NCI-H1694 treated with DMSO at 0.1 percent for 48 hours (cell line): ENCODE measurements at places on chromosomes 6 and 20.

GRCh38 chr6:155717374-155717773 is 261.7 kb upstream of the NOX3 start:
- no peak for DNase-seq

GRCh38 chr6:24522228-24523176 is 27.7 kb downstream of the ALDH5A1 start:
- DNase-seq: peak; percentile 27

DNA sequence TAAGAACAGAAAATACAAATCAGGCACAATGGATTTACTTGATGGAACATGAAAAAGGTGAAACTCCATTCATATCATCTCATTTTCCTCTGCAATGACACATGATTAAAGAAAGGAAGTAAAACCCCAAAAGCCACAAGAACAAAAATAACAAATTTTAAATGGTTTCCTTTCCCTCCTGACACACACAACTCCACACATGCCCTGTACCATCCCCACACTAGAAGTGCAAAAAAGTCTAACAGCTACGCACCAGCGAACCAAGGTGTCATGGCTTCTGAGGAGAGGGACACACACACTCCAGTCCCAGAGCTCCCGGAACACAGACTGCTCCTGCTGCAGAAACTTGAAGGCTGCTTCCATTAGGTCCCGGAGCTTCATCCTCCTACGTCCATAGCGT is 25.3 kb downstream of the MDN1 start:
- no peak for DNase-seq

DNA sequence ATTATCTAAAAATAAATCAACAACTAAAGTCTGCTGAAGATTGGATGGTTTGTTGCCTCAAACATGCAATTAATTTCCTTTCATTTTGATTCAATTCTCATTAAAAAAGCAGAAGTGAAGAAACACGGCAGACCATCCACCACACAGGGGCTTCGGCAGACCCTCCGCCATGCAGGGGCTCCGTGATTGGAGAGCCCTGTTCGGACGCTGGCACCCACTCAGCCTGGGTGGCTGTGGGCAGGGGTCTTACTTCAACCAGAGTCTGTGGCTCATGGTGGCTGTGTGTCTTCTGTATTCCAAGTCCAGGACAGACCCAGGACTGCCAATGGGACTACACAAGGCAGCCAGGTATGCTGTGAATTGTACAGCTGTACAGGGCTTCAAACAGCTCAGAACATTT is 86.9 kb upstream of the FRMD1 start:
- no peak for DNase-seq

DNA sequence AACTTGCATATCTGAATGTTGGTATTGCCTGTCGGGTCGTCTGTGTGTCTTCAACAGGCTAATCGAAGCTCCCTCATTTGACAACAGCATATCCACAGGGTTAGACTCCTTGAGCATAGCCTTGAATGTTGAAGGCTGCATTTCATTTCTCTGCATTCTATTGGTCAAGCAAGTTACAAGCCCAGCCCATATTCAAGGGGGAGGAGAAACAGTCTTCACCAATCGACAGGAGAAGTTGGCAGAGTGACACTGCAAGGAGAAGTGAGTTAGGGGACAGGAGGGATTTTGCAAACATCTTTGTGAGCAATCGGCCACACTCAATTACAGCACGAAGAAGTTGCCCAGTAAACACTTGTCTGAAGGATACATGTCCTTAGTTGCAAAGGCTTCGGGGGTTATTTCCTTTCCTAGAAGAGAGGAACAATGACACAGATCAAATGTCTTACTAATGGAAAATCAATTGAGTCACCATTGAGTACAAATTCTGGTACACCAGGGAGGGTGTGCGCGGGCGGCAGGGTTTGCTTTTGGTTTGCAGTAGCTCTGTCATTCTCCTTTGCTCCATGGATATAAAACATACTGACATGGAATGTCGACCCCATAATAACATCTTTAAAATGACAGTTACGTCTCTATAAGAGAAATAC is 60.6 kb upstream of the NT5E start:
- DNase-seq: no peak
